Esophagus squamous epithelium (tissue), 5 donors: ENCODE measurements at places on chromosomes 6 and 20.

GRCh38 chr20:36827541-36828279 is 48.2 kb upstream of the TLDC2 start:
- no peak for DNase-seq

- DNase-seq: no peak
These were observed 44.8 kb downstream of the TAF8 start for GRCh38 chr6:42095094-42095493.

- DNase-seq: no peak
These were observed 117.2 kb downstream of the SOBP start for GRCh38 chr6:107607116-107607515.

DNA sequence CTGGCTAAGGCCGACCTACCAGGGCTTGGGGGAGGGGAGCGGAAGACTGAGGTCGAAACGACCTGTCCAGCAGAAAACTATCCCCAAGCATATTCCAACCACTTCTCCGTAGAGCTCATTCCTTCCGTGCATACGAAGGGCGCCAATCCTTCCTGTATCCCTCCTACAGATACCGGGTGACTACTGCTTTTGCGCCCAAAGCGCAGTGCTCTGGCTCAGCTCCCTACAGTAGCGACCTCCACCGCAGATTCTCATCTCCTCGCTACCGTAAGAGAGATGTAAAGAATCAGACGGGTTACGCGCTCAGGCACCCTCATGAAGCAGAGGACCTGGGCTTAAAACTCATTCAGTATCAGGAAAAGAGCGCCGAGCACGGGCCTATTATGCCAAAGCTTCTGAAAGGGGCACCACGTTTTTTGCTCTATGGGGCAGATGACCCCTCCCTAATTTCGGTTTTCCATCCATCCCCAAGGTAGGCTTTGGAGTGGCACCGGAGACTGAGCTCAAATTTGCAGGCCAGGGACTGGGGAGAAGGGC is 563 bp upstream of the NNAT start:
- DNase-seq: no peak

- DNase-seq: no peak
These were observed 79.2 kb downstream of the CHD6 start for GRCh38 chr20:41538810-41539596.

DNA sequence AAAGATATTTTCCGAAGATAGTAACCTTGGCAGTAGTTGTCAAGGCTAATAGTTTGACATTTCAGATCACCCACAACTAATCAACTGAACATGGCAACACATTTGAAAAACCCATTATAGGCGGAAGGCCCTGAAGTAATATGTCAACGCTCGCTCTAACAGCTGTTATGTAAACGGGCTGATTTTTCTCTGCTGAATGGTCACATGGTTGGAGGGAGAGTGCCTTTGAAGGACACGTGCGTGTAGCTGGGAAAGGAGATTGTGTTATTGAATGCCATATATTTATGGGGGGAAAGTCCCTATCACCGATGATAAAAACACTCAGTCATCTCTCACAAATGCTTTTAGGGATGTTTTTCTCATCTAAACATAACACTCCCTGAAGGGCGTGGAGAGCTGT is 160.0 kb upstream of the RALGAPA2 start:
- DNase-seq: no peak

- DNase-seq: no peak
These were observed 97.3 kb upstream of the CHD6 start for GRCh38 chr20:41715526-41715925.

DNA sequence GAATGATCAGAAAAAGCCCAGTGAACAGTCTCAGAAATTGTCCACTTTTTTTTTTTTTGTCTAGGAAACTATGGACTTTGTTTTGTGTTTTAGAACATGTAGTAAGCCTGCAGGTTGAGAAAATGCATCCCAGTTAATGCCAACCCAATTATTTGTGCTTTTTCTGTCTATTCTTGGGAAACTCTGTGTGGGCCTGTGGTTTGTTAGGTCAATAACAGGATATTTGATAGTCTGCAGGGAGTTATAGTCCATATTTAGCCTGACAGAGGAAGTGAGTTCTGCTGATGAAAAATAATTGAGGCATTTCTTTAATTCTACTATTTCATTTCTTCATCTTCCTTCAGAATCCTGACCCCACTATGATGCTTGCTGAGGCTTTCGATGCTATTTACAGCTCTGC is 154.0 kb upstream of the LAMP5 start:
- no peak for DNase-seq
